ENCODE measurements at places on chromosomes 2 and 18.

DNA sequence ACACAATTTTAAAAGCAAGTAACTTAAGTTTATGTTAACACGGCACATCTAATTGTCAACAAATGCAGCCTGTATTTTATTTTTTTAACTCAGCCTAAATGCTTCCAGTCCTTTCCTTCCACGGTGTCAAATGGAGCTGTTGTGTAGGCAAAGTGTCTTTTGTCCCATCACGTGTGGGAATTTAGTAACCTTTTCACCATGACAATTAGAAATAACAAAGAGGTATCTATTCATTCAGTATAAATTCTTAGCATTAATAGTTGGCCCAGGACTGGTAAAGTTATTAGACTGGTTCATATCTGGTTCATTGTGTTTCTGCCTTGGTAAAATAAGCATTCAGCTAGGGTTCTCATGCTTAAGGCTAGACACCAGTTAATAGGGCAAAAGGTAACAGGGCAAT lies 47.9 kb downstream of the FRZB start:
- DNase-seq: no peak

DNA sequence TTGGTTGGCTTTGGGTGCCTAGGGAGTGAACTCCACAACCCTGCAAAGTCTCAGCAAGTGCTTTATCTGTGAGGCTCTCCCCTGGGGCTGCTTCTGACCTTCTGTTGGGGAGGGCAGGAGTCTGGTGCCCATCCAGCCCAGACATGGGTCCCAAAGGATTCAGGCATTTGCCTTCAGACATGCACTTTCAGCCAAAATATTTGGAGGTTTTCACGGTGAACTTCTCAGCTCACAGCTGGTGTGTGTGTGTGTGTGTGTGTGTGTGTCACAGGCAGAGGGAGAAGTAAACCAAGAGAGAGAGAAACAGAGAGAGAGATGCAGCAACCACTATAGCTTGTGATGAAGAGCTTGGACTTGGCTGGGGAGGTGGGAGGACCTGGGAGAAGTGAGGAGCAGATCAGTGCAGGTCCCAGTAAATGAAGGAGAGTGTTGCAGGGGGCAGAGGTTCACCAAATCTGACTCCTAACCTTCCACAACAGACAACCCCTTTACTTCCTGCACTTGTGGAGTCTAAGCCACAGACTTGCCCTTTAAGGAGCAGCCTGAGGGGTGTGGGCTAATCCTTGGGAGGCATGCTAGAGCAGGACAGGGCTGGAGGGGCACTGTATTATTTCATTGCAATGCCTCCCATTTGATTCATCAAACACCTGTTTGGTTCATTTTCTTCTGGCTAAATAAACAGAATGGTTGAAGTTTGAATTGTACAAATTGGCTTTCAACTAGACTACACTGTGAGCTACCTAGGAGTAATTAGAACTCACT lies 14.1 kb downstream of the SLC9A4 start:
- no peak for DNase-seq

DNA sequence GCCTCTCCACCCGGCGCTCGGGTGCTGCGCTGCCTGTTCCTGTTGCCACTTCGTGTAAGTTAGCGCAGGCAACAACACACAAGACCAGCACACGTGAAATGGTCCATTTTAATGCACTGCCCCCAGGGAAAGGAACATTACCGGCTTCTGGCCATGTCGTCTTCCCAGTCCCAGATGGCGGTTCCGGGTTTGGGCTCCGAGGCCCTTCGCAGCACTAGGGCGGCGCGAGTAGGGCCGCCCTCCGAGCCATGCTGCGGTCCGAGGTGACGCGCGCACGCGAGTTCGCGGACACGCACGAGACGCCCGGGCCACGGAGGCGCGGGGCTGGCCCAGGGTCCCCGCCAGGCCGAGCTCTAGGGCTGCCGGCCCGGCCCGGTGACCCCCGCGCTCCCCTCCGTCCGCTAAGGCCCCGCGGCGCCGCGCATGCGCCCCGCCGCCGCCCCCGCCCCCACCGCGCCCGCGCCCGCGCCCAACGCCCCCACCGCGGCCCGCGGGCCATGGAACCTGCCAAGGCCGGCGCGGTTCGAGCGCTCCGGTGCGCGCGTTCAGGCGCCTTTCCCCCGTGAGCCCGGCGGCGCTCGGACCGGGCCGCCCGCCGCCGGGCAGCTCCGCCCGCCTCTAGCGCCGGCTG lies 367 bp upstream of the ZNF236 start:
- peak; percentile 81 for DNase-seq

- no peak for DNase-seq
These were observed 21.3 kb upstream of the KLF11 start for GRCh38 chr2:10022041-10022421.

GRCh38 chr2:24543252-24543651 lies 52.2 kb downstream of the NCOA1 start:
- peak; percentile 14 for DNase-seq

GRCh38 chr2:235694721-235695601 lies 201.1 kb downstream of the AGAP1 start:
- DNase-seq: no peak

DNA sequence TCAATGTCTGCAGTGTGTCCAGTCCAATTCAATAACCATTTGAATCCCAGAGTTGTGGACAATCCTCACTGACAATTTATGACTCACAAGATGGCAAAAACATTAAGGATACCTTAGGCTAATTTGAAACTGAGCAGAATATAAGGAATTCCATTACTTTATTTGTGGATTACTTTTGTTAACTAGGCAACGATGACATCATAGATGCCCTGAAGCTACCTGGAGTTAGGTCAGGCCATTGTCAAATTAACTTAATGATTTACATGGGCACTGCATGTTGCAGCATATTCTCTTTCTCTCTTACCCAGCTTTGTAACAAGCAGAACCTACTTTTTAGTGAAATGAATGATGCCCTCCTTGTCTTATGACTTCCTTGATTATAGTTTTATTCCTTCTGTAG lies 100.0 kb upstream of the CDCA7 start:
- no peak for DNase-seq

- no peak for DNase-seq
These were observed 218.9 kb downstream of the CYRIA start for GRCh38 chr2:16446706-16447105.

DNA sequence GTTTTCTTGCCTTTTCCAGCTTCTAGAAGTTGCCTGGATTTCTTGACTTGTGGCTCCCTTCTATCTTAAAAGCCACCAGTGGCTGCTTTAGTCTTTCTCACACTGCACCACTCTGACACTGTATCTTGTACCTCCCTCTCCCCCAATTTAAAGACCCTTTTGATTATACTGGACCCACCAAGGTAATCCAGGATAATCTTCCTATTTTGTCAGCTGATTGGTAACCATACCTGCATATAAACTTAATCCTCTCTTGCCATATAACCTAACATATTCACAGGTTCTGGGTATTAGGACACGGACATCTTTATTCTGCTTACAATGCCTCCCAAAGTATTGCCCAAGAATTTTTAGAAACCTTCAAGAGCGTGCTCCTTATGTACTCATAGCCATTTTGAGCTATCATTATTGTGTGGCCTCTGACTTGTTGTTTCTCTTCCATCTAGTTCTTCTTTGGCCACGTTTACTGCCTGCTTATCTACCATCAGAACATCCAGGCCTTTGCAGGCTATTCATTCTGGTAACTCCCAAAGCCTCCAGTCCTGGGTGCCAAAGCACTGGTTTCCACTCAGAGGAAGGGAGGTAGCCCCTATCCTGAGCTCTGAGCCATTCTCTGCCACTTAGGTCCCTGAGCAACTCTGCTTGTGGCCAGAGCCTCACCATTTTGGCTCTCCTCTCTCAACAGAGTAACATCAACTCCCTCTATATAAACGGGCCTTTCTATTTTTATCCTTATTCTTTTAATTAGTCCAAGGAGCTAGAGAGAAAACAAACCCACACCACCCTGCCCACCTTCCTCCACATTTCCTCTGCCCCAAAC lies 70.8 kb downstream of the MYO3B start:
- no peak for DNase-seq

DNA sequence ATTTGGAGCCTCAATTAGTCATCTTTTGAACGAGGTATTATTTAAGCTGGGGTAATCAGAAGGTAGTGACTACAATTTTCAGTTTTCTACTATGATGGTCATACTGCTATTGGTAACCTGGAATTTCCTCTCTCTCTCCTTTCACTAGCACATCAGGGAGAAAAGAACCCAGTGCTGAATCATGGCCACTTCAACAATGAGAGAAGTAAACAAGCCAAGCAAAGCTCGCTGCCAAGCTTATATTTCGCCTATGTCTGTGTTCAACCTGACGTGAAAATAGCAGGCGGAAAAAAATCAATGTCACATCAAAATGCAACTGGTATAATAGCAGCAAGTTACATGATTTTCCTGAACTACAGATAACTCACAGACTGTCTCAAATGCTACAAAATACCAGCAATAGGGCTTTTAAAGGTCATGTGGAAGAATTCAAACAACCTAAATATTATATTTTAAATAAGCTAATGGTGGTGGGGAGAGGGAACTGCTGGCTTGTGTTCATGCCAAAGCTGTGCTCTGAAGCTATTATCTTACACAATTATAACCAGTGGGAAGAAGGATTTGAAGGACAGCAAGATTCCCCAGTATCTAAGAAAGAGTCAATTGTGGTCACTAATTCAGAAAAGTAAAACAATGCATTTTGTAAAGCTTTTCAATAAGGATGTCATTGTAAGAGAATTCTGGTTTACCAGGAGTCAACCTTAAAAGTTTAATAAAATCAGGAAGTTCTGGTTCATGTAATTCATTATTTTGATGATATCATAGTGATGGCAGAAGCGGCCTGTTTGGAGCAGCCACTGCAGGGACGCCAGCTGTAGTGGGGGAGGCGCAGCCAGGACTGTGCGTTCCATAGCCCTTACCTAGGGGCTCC lies 38.0 kb downstream of the RNF152 start:
- DNase-seq: no peak

- DNase-seq: no peak
These were observed 160.1 kb upstream of the ZC3H15 start for GRCh38 chr2:186325827-186326535.

- peak; percentile 42 for DNase-seq
These were observed 27.3 kb downstream of the LPIN2 start for GRCh38 chr18:2985628-2986027.

DNA sequence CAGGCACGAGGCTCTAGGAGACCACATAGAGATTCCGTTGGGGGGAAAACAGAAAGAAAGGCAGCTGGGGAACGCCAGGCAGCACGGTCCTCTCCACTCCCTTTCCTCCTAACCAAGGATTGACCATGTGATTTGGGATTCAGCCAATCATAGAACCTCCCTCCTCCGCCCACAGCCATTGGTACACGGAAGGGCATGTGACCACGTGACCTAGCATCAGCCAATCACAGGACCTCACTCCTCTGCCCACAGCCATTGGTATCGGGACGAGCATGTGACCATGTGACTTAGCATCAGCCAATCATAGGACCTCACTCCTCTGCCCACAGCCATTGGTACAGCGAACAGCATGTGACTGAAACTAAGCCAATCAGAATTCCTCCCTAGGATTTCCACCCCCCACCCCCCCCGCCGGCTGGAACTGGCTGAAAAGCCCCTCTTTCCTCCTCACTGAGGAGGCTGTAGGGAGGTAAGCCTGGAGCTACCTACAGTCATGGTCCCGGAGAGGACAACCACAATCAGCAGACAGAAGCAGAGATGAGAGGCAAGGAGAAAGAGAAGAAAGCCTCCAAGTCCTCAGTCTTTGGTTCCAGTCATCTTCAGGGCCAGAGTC lies 7.6 kb downstream of the SERPINE2 start:
- no peak for DNase-seq

GRCh38 chr18:11752116-11752911 lies 63.2 kb downstream of the GNAL start:
- DNase-seq: peak; percentile 15

DNA sequence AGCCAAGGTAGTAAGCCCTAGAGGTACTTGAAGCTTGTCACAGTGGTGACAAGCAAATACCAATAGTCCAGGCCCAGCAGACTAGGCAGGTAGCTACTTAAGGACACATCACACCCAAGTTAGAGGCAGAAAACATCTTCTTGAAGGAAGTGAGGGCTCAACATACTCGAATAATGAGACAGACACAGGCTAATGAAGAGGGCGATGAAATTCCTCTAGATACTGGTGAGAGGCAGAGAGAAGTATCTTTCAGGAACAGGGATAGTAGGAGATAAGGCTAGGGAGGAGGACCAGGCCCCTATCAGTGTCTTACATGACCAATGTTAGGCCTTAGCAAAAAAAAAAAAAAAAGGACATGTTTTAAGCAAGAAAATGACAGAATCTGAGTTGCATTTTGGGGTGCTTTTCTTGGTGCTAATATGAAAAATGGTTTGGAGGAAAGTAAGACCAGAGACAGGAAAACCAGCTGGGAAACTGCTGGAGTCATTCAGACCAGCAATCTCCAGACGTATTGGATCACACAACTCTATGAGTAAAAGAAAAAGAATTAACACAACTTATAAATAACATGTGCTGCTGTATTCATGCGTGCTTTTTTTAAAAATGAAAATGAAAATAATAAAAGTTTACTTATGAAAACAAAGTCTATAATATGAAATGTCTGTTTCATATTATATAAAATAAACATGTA lies 37.7 kb downstream of the COBLL1 start:
- DNase-seq: no peak

DNA sequence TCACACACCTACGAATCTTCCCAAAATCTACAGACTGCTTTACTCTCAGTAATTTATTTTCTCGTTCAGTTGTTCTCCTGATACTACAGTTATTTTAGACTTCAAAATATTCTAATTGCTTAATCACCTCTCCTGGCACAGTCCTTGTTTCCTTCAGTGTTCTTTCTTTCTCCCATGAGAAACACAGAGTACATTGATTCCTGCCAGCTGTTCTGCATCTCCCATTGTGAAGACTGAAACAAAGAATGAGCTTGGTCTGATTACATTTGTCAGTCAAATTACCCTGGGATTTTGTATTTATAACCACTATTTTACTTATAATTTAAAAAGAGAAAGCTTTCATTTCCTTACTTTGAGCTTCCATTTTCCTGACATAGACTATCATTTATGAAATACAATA lies 63.9 kb upstream of the TANK start:
- no peak for DNase-seq

GRCh38 chr2:159890551-159891266 lies 92.7 kb upstream of the CD302 start:
- DNase-seq: peak; percentile 92

GRCh38 chr2:27152102-27152795 lies 3.4 kb downstream of the TCF23 start:
- no peak for DNase-seq

- no peak for DNase-seq
These were observed 39.1 kb downstream of the KLHL29 start for GRCh38 chr2:23423873-23424680.

GRCh38 chr2:60275958-60276357 lies 277.5 kb downstream of the BCL11A start:
- no peak for DNase-seq
